ENCODE measurements at places on chromosomes 12 and 14. TPM values are rescaled to one million over a fixed set of nuclear protein-coding genes. Genes with fewer than 3 reads are reported as not detected.

- DNase-seq: peak; percentile 81
These were observed 2.8 kb downstream of the PIANP start for GRCh38 chr12:6697584-6698351.

DNA sequence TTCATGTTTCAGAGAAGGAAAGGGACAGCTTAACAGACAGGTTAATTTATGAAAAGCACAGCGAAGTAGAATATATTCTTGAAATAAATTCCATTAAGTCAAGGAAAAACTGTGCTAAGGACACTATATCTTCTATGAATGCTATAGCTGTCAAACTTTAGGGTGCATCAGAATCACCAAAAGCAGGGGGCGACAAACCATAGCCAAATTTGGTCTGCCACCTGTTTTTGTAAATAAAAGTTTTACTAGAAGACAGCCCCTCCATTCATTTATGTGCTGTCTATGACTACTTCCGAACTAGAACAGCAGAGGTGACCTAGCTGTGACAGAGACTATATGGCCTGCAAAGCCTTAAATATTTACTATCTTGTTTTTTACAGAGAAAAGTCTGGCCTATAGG lies 25.9 kb downstream of the PPP4R3A start:
- no peak for DNase-seq

GRCh38 chr12:27593266-27593665 lies 69.3 kb downstream of the PPFIBP1 start:
- DNase-seq: no peak

DNA sequence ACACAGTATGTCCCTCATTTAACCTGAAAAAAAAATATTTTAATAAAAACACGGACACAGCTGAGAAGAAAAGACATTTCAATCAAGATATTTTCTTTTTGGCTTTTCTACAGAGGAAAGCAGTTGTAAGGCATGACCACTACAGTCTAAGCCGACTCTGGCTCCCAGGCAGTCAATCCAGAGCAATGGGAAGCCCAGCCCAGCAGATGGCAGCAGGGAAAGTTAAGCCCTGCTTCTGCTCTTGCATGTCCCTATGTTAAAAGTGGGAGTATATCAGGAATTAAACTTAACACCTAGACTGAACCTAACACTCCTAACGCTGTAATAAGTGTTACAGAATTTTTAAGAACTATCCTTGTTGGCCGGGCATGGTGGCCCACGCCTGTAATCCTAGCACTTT lies 19.5 kb upstream of the HAL start:
- DNase-seq: peak; percentile 64

GPR68 gene
- total RNA-seq: not detected

GZMH gene
- not detected for total RNA-seq

KLRF1 gene
- not detected for total RNA-seq
